Neural crest cell (in vitro differentiated cells): ENCODE measurements at places on chromosomes 7 and 10.

DNA sequence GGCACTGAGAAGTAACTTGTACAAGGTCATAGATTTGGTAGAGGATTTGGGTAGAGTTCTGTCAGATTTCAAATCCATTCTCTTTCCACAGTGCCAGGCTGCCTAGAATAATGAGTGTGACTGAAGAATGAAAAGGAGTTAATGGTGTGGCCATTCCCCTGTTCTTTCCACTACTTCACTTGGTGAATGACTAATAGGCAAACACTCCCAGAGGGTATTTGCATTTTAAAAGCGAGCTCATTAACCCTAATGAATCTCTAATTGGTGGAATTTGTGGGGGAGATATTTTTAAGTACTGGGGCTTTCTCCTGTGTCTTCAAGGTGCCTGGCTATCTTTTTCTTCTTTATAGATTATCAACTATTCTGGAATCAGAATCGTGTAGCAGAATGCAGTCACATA lies 74.8 kb upstream of the RPA3 start:
- DNase-seq, result no peak

- no peak for DNase-seq
Observed at GRCh38 chr10:95389176-95389575, 98.4 kb upstream of the PDLIM1 start.

GRCh38 chr10:22737587-22737986 lies 23.2 kb upstream of the PIP4K2A start:
- DNase-seq, result no peak

DNA sequence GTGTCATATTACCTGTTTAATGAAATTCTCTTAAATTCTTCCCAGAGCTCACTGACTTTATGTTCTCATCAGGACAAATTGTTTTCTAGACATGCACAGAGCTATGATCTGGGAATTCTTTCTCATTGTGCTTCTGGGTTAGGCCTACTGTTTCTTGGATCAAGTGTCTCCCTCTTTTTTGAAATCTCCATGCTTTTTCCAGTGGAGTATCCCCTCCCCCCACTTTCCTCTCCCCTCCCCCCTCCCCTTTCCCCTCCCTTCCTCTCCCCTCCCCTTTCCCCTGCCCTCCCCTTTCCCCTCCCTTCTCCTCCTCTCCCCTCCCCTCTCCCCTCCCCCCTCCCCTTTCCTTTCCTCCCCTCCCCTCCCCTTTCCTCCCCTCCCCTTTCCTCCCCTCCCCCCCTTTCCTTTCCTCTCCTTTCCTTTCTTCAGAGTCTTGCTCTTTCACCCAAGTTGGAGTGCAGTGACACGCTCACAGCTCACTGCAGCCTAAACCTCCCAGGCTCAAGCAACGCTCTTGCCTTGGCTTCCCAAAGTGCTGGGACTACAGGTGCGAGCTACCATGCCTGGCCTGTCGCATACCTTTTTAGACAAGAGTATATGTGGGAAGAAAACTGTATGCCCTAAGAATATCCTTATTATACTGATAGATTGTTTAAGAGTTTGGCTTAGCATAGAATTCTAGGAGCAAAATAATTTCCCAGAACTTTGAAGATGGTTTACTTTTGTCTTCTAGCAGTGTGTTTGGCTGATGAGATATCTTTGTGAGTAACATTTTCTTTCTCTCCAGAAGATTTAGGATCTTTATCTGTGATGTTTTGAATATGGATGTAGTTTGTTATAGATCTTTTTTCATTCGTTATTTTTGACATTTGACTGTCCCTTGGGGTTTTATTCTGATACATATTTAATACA lies 2.5 kb downstream of the DYNC2I1 start:
- DNase-seq, result no peak

DNA sequence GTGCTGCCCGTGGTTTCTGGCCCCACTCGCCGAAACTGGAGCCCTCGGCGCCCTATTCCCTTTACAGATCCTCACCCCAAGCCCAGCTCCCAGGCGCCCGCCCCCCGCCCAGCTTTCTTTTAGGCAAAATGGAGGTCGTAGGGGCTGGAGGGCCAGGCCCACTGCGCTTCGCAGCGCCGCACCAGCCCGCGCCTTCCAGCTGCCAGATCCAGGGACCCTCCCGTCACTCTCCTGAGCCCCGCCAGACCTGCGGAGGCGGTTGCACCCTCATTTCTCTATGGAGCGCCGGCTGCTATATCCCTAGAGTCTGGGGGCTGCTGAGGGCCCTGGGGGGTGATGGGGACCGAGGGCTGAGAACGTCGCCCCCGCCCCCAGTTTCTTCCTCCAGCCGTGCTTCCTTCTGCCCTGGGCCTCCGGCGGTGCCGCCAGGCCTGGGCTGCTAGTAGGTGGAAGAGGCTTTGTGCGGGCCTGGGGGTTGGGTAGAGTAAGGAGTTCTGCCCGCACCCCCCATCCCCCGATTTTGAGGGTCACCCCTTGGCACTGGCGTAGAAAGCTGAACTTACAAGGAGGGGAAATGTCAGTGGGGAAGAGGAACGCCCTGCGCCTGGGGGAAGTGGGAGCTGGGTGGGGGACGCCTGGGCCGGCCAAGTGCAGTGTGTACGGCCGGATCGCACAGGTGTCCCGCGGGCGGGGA lies 1.0 kb downstream of the GNB2 start:
- no peak for DNase-seq

DNA sequence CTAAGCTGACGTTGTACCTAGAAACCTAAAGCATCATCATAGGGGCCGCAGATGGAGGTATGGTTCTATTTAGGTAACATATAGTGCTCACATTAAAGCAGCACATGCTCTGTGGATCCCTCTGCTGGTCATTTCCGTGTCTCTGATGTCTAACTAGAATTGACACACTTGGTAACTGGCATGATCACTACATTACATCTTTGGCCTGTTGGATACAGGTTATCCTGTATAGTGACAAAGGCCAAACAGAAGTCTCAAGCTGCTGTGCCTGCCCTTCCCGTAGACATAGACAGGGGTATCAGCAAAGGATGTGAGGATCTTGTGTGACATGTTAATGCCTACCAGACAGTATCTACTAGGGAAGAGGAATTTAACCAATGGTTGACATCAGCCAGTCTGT lies 51.2 kb downstream of the KIF5B start:
- DNase-seq, result peak; percentile 29

DNA sequence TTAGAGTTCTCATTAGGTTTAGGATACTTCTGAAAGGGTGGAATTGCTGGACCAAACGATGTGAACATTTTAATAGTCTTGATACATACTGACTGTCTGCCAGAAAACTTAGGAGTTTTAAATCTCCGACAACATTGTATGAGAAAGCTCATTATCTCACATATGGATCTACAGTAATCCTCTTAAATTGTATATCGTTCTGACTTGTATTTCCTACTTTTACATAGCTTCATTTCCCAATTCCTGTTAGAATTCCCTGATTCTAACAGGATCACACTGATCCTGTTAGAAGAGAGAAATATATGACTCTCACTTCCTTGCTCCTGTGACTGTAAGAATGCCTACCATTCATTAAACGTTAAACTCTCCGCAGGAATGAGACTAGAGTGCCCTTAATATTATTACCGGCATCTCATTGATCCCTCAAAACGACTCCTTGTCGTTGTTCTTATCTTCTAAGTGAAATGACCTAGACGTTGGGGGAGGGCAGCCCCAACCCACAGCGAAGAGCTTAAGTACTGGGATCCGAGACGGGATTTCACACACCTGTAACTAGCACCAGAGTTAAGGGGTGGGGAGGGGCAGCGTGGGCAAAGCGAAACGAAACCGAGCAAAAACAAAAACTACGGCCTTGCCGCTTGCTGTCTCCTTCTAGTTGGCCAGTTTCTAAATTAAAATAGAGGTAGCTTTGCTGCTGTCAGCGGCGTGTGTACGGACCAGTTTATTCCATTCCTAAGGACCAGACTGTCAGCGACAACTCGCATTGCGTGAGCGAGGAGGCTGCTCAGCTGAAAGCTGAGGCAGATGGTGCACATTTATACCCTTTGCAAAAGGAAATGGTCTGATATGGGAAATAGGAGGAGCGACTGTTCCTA lies 678 bp upstream of the TMEM106B start:
- no peak for DNase-seq

GRCh38 chr7:93048136-93048930 lies 69.4 kb downstream of the SAMD9 start:
- no peak for DNase-seq

DNA sequence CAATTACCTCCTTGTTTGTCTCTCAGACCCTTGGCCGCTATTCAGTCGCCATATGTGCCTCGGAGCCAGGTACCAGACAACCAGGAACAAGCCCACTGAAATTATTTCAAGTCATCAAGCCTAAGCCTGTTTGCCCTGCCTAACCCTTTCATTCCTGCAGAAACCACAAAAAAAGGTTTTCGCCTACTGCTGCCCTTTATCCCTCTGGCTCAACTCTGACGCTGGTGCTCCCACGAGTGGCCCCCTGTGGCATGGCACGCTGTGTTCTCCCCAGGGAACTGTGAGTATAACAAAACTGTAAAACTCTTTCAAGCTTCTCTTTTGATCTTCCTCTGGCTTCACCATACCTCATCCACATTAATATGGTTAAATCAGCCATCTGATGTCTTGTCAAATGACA lies 215.7 kb upstream of the CDC14C start:
- DNase-seq, result no peak

GRCh38 chr7:117283371-117283770 lies 39.5 kb downstream of the WNT2 start:
- no peak for DNase-seq

GRCh38 chr7:2237109-2237602 lies 4.4 kb upstream of the MAD1L1 start:
- DNase-seq, result no peak

GRCh38 chr10:116636385-116636784 lies 15.6 kb downstream of the PNLIPRP2 start:
- no peak for DNase-seq

DNA sequence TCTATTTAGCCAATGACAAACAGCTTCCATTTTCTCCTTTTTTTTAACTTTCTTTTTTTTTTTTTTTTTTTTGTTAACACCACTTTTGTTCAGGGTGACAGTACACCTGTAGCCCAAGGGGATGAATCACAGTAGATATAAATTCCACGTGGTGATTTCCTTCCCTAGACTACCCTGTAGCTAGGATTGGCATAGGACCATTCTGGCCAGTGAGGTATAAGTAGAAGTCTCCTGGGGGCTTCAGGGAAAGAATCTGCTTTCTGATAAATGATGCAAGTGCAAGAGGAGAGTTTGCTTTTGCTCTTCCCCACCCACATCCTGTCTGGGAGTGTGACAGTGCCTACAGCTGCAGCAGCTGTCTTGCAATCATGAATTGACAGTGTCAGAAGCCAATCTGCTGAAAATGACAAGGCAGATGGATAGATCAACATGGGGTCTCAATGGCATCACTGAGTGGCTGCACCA lies 63.2 kb upstream of the TOMM7 start:
- DNase-seq, result no peak

- no peak for DNase-seq
Observed at GRCh38 chr10:22852712-22853353, 75.0 kb upstream of the ARMC3 start.

GRCh38 chr7:46162609-46163008 lies 241.5 kb upstream of the IGFBP3 start:
- DNase-seq, result no peak

- DNase-seq, result no peak
Observed at GRCh38 chr10:121994429-121994941, 5.5 kb downstream of the TACC2 start.

DNA sequence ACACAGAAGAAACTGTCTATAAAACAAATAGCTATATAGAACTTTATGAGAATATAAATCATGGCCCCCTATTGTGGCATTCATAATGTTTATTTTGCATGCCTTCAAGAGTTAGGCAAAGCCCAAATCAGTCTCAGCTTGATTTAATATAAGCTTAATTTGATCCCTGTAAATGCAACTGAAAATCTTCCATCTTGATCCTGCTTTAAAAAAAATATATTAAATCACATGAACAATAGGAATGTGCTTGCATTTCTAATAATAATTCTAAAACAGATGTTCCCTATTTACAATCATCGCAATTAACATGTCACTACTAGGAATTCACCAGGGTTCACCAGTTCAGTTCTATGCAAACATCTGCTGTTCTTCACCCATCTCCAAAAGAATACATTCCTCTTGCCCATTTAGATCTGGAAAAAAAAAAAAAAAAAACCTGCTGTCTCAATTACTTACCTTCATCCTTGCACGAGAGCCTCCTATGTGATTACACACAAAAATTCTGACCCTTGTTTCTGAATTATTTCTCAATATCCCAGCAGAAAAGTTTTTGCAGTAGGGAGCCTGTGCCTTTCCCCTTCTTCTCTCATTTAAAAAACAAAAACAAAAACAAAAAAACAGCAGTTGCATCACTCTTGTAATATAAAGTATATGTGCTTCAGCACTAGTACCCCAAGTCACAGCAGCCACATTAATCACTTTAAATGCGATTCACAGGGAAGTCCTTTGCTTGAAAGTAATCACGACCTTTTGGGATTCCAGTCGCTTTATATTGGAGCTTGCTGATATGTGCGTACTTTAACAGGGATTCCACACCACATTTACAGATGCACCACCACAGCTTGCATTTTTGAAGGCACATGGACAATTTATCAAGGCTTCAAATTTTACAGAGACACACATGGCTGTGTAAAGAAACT lies 194.8 kb upstream of the KMT2E start:
- no peak for DNase-seq

DNA sequence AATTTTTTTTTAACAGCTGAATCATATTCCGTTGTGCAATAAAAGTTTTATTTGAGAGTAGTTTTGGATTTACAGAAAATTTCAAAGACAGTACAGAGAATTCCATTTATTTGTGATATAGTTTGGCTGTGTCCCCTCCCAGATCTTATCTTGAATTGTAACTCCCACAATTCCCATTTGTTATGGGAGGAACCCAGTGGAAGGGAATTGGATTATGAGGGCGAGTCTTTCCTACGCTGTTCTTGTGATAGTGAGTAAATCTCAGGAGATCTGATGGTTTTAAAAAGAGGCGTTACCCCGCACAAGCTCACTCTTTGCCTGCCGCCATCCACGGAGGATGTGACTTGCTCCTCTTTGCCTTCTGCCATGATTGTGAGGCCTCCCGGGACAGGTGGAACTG lies 228.0 kb upstream of the MAGI2 start:
- DNase-seq, result no peak

GRCh38 chr7:14305233-14305866 lies 315.9 kb upstream of the ETV1 start:
- DNase-seq, result no peak

DNA sequence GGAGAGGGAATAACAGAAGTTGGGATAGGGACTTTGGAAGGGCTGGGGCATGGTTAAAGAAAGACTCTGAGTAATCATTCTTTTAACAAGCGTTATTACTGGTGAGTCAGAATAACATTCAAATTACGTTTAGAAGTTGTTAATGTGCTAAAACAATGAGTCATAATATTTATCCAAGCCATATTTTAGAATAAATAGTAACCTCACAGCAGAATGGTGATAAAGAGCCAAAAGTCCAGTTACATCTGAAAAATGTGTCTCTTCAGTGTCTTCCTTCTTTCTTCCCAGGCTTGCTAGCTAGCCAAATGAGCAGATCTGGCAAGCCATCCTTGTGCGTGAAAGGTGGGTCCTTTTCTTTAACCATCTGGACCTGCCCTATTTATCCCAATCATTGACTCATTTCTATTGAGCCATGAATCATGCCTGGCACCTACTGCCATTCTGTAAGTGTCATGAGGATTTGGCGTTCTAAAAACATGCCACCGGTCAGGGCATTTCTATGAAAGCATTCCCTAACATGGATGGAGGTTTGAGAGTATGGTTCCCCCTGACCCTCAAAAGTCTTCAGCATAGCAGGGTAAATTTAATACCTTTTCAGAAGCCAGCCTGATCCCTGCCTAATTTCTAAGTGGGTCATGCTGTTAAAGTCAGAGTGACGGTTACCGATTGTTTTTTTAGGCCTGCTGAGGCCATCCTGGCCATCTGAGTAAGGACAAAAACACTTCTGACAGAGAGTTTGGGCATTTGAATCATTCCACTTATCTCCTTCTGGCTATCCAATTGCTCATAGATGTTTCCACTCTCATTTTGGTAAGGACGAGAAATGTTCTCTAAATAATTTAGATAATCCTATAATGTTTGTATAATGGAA lies 26.9 kb downstream of the MYPN start:
- DNase-seq, result no peak
